Right cardiac atrium (tissue), 5 donors: ENCODE measurements at places on chromosomes 6 and 20. TPM values are rescaled to one million over a fixed set of nuclear protein-coding genes. Genes with fewer than 3 reads are reported as not detected.

CTAGE9 gene
- not detected for total RNA-seq

KCNQ2 gene
- total RNA-seq, result not detected

ECT2L gene
- 2.8 TPM for total RNA-seq

ADGB gene
- not detected for total RNA-seq

TRIM38 gene
- 4.0 TPM for total RNA-seq

HLA-DRA gene
- total RNA-seq, result 94.4 TPM

TENT5A gene
- 38.2 TPM for total RNA-seq

ANGPT4 gene
- total RNA-seq, result 0.12 TPM

STX11 gene
- total RNA-seq, result 2.7 TPM

EYA4 gene
- total RNA-seq, result 18.8 TPM

NNAT gene
- total RNA-seq, result not detected

CLPSL2 gene
- not detected for total RNA-seq

NKAPL gene
- 6.4 TPM for total RNA-seq

DDO gene
- 18.0 TPM for total RNA-seq
